Stimulated activated CD8-positive, alpha-beta memory T cell treated with anti-CD3 and anti-CD28 coated beads, Interleukin-2, amount 100 ng/mL, for 48 hours (primary cell): ENCODE measurements at places on chromosomes 2 and 18.

GRCh38 chr2:82256983-82257632, 1952.6 kb upstream of the LRRTM1 start:
- DNase-seq: no peak

DNA sequence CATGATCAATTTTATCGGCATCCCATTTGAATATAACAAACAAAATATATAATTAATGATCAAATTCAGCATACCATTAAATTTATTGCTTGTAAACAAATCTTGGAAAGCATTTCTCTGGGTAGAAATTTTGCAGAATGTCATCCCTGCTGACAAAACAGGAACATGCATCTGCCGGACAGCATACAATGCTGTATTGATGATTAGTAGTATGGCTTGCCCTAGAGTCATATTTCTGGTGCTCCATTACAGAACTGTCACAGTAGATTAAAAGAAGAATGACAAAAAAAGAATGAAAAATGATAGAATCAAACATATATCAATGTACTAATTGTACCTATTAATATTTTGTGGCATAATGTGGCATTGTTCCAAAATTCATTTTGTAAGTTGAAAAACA, 98.0 kb downstream of the NXPH2 start:
- DNase-seq: no peak

DNA sequence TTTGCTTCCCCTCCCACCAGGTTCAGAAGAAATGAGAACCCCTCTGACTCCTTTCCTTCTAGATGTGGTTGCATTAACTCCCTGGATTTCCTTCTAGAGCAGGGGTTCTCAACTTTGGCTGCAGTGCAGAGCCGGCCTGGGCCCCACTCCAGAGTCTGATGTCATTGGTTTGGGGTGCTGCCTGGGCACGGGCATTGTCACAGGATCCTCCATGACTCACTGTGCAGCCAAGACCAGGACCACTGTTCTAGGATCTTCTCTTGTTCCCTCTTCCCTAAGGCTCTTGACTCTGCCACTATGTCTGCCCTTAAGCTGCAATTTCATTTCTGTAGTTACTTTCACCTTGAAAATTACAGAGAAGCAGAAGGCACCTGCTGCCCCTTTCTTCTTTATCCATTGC, 31.8 kb downstream of the TBC1D8 start:
- no peak for DNase-seq

- no peak for DNase-seq
Measured at GRCh38 chr2:60706021-60706420, 50.0 kb upstream of the PAPOLG start.

GRCh38 chr2:237280939-237281338, 133.0 kb downstream of the COL6A3 start:
- DNase-seq: no peak

- no peak for DNase-seq
Measured at GRCh38 chr2:161710131-161710915, 86.1 kb downstream of the SLC4A10 start.
